Stimulated activated CD4-positive, alpha-beta T cell treated with anti-CD3 and anti-CD28 coated beads, Interleukin-12 subunit alpha, Interleukin-12 subunit beta, amount 100 ng/mL, for 4 hours (primary cell): ENCODE measurements at places on chromosomes 3 and 15.
A peak's percentile ranks its signal among the peaks of the same experiment; 100 is the strongest.

GRCh38 chr3:65820600-65820999, 218.1 kb downstream of the MAGI1 start:
- no peak for DNase-seq

DNA sequence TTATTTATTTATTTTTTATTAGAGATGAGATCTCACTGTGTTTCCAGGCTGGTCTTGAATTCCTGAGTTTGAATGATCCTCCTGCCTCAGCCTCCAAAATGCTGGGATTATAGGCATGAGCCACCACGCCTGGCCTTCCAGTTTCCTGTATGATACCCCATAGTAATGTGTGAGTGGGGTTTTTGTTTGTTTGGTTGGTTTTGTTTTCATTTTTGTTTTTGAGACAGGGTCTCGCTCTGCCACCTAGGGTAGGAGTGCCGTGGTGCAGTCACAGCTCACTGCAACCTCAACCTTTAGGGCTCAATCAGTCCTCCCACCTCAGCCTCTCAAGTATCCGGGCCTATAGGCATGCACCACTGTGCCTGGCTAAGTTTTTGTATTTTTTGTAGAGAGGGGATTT, 30.9 kb downstream of the GOLM2 start:
- DNase-seq: no peak

GRCh38 chr15:62020576-62021160, 39.6 kb downstream of the VPS13C start:
- no peak for DNase-seq

GRCh38 chr15:43277231-43277823, 10.6 kb upstream of the TGM5 start:
- DNase-seq: no peak

- DNase-seq: no peak
Observed at GRCh38 chr3:114687151-114687550, 393.3 kb downstream of the TIGIT start.

DNA sequence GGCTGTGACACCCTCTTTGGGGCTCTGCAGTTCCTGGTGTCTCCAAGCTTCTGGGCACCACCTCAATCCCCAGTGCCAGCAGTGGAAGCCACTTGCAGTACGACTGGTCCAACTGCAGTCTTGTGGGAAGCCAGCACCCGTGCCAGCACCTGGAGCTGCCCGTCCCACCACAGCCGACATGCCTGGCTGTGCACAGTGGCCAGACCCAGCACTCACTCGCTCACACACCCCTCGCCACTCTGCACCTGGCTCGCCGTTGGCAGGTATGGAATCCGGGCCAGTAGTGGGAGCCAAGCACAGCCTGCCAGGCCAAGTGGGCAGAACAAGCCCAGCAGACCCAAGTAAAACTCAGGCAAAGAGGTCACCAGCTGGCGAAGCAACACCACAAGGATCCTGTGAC, 64.1 kb upstream of the IMPG2 start:
- DNase-seq: no peak

GRCh38 chr3:101725194-101725889, 928 bp downstream of the CEP97 start:
- DNase-seq: peak; percentile 13

GRCh38 chr3:149013726-149014125, 22.4 kb downstream of the GYG1 start:
- DNase-seq: no peak

DNA sequence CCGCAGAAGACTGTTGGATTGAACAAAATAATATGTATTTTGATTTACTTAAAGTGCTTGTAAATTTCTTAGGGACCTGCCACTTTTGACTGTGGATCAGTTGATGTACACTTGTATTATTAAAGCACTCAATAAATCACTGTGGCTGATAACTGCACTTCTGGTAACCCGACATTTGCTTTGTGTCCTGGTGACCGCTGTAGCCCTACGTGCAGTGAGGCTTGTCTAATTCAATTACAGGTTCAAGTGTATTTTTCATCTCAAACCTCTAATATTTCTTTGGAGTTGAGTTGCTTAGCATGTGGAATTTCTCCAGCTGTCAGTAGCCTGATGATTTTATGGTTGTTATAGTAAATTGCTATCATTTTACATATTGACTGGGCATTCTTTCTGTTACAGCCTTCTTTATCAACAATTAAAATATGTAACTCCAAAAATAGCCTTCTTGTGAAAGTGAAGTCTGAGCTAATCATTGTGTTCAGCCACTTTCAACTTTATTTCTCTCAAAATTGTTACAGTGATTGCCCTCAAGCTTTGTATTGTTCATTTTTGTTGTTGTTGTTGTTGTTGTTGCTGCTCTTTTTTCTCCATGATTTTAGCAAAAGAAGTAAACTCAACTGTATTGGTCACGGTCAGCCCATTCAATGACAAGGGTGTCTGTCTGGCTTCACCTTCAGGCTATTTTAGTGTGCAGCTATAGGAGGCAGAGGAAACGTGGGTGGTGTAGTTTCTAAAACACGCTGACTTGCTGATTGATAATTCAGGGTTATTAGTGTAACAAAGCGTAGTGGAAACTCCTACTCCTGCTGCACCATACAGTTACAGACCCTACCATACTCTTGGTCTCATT, 215.1 kb upstream of the UBE2E1 start:
- DNase-seq: no peak

DNA sequence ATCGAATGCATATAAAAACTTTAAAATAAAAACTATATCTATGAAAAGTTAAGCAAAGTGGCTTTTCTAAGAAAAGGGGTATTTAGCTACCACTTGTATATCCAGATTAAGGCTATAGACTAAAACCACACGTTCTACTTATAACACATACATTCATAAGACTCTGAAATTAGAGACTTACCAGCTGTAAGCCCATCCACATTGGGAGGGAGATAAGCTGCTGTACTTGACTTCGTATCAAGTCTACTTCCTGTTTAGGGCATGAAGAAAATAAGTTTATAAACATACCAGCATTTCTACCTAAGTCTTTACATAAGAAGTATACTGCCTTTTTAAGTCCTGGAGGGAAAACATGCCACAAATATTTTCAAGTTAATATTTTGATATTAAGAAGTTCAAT, 27.7 kb downstream of the AQR start:
- DNase-seq: no peak
